Thoracic aorta endothelial cell (primary cell): ENCODE measurements at places on chromosomes 1 and 21. TPM values are rescaled to one million over a fixed set of nuclear protein-coding genes. Genes with fewer than 3 reads are reported as not detected.

The KAZN gene
- total RNA-seq, result 1.5 and 2.4 TPM in 2 replicates

The GFI1 gene
- total RNA-seq, result 0.07 and 0.27 TPM in 2 replicates

The TMPRSS3 gene
- total RNA-seq, result not detected in 2 replicates

The PRRC2C gene
- 120 and 145 TPM in 2 replicates for total RNA-seq

The GNG4 gene
- not detected in 2 replicates for total RNA-seq

The RIMS3 gene
- 0.13 and 0.22 TPM in 2 replicates for total RNA-seq

The CDA gene
- 1.5 and 2.0 TPM in 2 replicates for total RNA-seq

The KLF17 gene
- not detected in 2 replicates for total RNA-seq

The LDLRAD1 gene
- total RNA-seq, result not detected in 2 replicates

The STXBP3 gene
- total RNA-seq, result 73.6 and 73.8 TPM in 2 replicates

The MUL1 gene
- total RNA-seq, result 25.8 and 27.8 TPM in 2 replicates

The CELA3A gene
- not detected in 2 replicates for total RNA-seq

The LRRC3 gene
- total RNA-seq, result 2.4 and 3.0 TPM in 2 replicates

The TFF3 gene
- 0.27 TPM in 1 of 2 replicates, not detected in the other for total RNA-seq

The SIM2 gene
- 0.07 and 0.13 TPM in 2 replicates for total RNA-seq

The C1orf141 gene
- not detected in 2 replicates for total RNA-seq

The S100B gene
- not detected in 2 replicates for total RNA-seq

The TMEM125 gene
- total RNA-seq, result not detected in 2 replicates

The GABRD gene
- total RNA-seq, result not detected in 2 replicates
